BJ (cell line): ENCODE measurements at places on chromosomes 2 and 18.

- no peak for DNase-seq
These were observed 51.6 kb downstream of the BMP10 start for GRCh38 chr2:68819556-68819955.

DNA sequence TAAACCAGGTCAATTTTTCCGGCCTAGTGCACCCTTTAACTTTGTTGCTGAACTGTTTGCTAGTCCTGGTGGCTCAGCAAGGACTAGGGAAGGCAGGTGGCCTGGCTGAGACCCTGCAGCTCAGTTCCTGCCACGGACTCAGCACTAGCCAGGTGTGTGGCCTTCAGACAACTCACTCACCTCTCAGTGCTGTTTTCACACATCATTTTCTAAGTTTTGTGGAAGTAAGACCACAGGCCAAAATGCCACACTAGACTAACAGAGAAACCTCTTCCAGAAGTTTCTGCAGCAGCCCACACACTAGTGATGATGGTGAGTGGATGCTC is 65.9 kb upstream of the SLC1A4 start:
- no peak for DNase-seq

GRCh38 chr2:166545473-166545872 is 51.4 kb upstream of the SCN7A start:
- no peak for DNase-seq

DNA sequence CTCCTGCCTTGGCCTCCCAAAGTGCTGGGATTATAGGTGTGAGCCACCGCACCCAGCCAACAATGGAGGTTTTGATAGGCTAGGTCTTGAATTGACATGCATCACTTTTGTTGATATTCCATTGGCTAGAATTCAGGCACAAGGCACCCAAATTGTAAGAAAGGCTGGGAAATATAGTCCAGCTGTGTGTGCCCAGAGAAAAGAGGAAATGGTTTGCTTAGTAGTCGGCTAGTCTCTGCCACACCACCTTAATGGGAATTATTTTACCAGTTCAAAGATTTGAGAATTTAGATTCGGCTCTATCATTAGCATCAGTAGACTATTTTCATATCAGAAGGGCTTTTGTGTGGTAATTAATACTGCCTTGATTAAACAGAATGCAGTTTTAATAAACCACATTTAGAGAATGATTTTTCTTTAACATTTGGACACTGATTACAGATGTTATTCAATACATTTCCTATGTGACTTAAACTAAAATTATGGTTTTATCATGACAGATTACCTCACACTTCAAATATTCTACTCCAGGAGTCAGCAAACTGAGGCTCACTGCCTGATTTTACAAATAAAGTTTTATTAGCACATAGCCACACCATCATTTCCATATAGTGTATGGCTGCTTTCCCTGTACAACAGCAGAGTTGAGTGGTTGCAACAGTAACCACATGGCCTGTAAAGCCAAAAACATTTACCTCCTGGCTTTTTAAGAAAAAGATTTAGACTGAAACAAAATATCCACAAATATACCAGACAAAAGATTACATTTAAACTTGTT is 27.4 kb downstream of the DBI start:
- no peak for DNase-seq

- no peak for DNase-seq
These were observed 78.9 kb downstream of the GNAL start for GRCh38 chr18:11767935-11768334.

- DNase-seq: no peak
These were observed 186.4 kb upstream of the COL3A1 start for GRCh38 chr2:188787658-188788240.
